ENCODE measurements at places on chromosomes 12 and 14.

GRCh38 chr14:101719708-101720107 lies 41.8 kb upstream of the PPP2R5C start:
- DNase-seq, result no peak
- peaks cover 13% of the 10 kb centered on the region for H3K27me3 ChIP-seq
- peaks cover 9% of the 10 kb centered on the region for H3K4me1 ChIP-seq
- H3K27ac ChIP-seq, result no peak overlapping the region
- H3K36me3 ChIP-seq, result no peaks in the 10 kb centered on the region

GRCh38 chr12:92036771-92037453 lies 108.7 kb downstream of the BTG1 start:
- DNase-seq, result no peak
- no peaks in the 10 kb centered on the region for H3K36me3 ChIP-seq
- H3K27me3 ChIP-seq, result no peaks in the 10 kb centered on the region
- no peak overlapping the region for H3K4me3 ChIP-seq
- peak overlapping the region; percentile 44 for H3K27ac ChIP-seq
- H3K4me1 ChIP-seq, result peaks cover 47% of the 10 kb centered on the region

GRCh38 chr12:10362828-10363657 lies 26.8 kb downstream of the KLRK1 start:
- H3K27me3 ChIP-seq, result peaks cover 1% of the 10 kb centered on the region
- H3K36me3 ChIP-seq, result peaks cover 2% of the 10 kb centered on the region
- no peak overlapping the region for H3K4me3 ChIP-seq
- peaks cover 7% of the 10 kb centered on the region for H3K4me1 ChIP-seq

GRCh38 chr12:103494734-103495468 lies 867 bp downstream of the C12orf42 start:
- DNase-seq, result no peak
- no peak overlapping the region for H3K4me3 ChIP-seq
- no peaks in the 10 kb centered on the region for H3K4me1 ChIP-seq
- H3K27ac ChIP-seq, result no peak overlapping the region
- H3K27me3 ChIP-seq, result peaks cover 8% of the 10 kb centered on the region

DNA sequence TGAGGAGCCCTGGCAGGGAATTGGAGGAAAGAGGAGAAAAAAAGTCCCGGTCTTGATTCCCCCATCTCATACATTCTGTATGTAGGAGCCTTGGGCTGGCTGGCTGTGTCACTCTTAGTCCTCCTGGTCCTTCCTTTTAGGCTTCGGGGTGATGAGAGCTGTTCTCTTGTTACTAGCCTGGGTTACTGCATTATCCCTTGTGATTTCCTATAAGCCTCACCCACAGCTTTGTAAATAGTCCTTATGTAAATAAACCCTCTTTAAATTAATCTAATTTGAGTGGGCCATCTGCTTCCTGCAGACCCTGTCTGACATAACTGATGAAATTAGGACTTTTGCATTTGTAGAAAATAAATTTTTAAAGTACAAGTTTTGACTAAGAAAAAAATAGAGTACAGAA lies 19.2 kb downstream of the DNM1L start:
- peaks cover 19% of the 10 kb centered on the region for H3K36me3 ChIP-seq
- H3K27ac ChIP-seq, result no peak overlapping the region
- H3K4me3 ChIP-seq, result no peak overlapping the region
- H3K4me1 ChIP-seq, result peaks cover 19% of the 10 kb centered on the region

DNA sequence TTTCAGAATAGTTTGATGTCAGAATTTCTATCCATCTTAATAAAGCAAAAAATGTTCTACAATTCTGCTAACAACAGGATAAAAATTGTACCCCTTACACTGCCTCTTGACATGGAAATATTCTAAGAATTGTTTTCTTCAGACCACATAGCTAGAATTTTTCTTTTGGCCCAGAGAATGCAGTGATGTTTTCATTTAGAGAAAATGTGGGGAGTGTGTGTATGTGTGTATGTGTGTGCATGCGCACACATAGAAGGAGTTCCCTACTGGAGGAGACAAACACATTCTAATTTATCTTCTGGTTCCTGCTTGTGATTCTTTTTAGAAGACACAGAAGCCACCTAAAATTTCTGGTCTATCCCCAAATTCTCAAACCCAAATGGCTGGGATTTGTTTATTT lies 1145.7 kb downstream of the VRK1 start:
- no peaks in the 10 kb centered on the region for H3K27me3 ChIP-seq
- no peak overlapping the region for H3K4me3 ChIP-seq
- no peak overlapping the region for H3K27ac ChIP-seq
- H3K4me1 ChIP-seq, result no peaks in the 10 kb centered on the region
- no peak for DNase-seq

DNA sequence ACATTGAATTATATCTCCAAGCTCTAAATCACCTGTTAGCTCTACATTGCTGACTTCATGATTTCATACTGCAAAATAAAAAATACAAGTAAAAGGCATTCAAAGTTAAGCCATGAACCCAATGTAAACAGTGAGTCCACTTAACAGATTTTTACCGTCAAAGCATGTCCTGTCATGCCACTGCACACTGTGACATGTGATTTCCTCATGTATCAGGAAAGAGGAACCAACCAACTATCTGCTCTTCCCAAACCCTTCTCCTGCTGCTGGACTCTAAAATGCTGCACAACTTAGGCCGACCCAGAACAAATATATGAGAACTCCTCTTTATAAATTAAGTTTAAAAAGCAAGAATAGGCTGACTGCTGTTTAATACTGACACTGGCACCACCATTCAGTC lies 37.5 kb downstream of the TM7SF3 start:
- H3K4me1 ChIP-seq, result no peaks in the 10 kb centered on the region
- H3K4me3 ChIP-seq, result no peak overlapping the region
- DNase-seq, result no peak
- H3K27me3 ChIP-seq, result no peaks in the 10 kb centered on the region
- peaks cover 20% of the 10 kb centered on the region for H3K36me3 ChIP-seq

DNA sequence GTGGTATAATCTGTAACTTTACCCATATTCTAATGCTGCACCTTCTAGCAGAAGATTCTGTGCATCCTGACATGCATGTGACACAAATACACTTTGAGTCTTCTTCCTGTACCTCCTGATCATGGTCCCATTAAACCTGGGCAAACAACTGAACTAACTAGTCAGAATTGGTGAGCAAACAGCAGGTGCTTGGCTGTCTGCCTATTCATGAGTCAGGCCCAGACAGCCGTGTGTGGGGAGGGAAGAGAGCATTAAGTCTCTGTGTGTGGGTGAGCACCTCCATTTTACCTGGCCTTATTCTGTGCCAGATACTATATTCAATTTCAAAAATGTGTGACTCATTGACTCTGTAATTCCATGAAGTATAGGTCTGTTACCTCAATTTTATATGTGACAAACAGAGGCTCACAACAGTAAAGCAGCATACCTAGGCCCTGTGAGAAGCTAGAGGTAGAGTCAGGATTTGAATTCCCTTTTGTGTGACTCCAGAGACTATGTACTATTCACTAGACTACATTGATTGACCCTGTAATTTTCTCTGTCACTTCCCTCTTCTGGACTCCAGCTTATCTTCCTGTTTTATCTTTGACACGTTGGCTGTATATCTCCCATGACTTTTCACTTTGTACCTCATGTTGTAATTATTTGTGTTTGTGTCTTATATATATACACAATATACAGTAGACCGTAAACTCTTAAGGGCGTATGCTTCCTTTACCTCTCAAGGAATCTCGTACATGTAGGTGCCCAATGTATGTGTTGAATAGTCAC lies 32.2 kb downstream of the SUSD6 start:
- no peak overlapping the region for H3K4me3 ChIP-seq
- H3K27me3 ChIP-seq, result no peaks in the 10 kb centered on the region
- H3K27ac ChIP-seq, result no peak overlapping the region
- DNase-seq, result peak; percentile 25
- peaks cover 22% of the 10 kb centered on the region for H3K36me3 ChIP-seq

DNA sequence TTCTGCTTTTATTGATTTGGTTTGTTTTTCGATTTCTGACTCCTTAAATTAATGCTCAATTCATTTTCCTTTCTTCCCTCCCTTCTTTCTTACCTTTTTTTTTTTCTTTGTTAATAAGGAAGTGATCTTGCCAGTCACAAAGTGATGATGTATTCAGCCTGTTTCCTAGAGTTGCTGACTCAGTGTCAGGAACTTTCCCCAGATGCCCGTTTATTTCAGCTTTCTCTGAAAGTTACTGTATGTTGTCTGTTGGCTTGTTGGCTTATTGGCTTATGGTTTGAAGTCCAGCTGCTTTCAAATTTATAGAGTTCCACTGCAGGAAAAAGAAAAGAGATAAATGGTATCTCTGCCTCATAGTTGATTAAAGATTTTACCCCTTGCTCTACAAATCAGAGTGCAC lies 12.4 kb upstream of the SLC6A15 start:
- H3K36me3 ChIP-seq, result no peaks in the 10 kb centered on the region
- DNase-seq, result no peak
- no peaks in the 10 kb centered on the region for H3K27me3 ChIP-seq
- H3K4me1 ChIP-seq, result no peaks in the 10 kb centered on the region

DNA sequence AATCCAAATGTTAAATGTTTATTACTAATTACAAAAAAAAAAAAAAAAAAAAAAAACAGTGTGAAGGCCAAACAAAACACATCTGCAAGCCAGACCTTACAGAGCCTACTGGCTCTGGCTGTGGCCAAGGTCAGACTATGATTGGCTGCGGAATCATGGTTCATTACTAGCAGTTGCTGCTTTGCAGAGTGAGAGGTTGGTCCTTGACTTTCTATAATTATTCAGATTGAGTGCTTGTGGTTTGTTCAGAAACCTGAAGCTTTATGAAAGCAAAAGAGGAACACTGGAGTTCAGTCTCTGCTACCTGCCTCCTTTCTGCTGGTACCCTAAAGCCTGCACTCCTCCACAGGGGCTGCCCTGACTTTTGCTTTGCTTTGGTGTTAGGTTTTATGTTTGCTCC lies 550.9 kb downstream of the BCL11B start:
- H3K4me3 ChIP-seq, result no peak overlapping the region
- no peaks in the 10 kb centered on the region for H3K27me3 ChIP-seq
- DNase-seq, result no peak
- H3K27ac ChIP-seq, result no peak overlapping the region
- H3K4me1 ChIP-seq, result no peaks in the 10 kb centered on the region

DNA sequence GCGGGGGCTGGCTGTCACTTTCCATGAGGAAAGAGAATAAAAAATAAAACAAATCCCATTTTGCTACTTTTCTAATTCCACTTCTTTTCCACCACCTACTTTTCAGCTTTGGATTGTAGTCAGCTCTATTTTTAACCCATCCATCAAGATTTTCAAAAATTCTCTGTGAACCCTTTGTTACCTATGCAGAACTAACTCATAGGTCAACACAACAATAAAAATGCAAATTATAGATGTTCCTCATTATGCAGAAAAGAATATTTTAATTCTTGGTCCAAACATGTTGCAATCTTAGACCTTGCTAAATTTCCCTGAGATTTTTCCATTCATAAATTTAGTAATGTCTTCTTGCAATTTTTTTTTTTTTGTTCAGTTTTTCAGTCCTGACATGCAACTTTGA lies 454.5 kb downstream of the ADAMTS20 start:
- no peak overlapping the region for H3K27ac ChIP-seq
- DNase-seq, result no peak
- no peaks in the 10 kb centered on the region for H3K36me3 ChIP-seq

DNA sequence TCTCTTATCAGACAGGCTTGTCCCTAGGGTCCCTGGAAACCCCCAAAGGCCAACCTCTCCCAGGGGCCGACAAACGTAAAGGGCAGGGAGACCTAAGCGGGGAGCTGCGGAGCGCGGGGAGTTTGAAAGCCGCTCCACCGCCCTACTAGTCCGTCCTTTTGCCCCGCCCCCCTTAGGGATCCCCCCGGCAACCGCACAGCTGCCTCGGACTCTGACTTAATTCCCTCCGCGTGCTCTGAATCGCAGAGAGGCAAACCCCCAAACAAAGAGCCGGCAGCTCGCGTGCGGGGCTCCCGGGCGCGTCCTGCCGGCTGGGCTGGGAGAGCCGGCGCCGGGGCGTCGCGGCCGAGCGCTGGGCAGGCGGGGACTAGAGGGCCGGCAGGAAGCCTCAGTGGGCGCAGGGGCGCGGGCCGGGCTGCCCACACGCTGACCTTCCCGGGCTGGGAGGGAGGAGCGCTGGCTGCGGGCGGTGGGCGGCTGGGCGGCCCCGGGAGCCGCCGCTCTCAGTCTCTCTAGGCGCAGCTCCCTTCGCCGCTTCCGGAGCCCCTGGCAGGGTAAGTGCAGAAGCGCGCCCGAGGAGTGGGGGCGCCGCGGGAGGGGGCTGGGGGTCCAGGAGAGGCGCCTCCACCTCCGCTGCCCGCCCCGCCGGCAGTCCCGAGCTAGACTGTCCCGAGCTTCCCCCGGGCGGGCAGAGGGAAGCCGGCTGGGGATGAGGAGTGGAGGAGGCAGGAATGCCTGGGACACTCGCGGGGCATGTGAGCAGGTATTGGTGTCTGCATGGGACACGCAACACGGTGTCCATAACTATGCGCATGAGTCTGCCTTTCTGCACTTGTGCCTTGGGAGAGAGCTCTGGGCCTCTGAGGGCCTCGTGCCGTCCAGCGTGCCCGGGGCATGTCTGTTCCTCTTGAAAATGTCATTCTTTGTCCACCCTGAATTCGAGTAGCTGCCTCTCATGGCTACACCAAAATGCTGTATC lies at the start of gene TSPAN11:
Gene TSPAN11, plus strand, starts transcription at position 506 of the 979 bp plus-strand sequence. CDS start 27,244 bp downstream, outside the sequence.
- DNase-seq, result no peak
- H3K27me3 ChIP-seq, result peaks cover 31% of the 10 kb centered on the region
- H3K27ac ChIP-seq, result no peak within 1 kb of the TSS
- no peaks in the 10 kb centered on the region for H3K36me3 ChIP-seq
- H3K4me3 ChIP-seq, result peak within 1 kb of the TSS; percentile 37

All from HFFc6 (cell line).